ENCODE measurements at places on chromosomes 1 and 21.

DNA sequence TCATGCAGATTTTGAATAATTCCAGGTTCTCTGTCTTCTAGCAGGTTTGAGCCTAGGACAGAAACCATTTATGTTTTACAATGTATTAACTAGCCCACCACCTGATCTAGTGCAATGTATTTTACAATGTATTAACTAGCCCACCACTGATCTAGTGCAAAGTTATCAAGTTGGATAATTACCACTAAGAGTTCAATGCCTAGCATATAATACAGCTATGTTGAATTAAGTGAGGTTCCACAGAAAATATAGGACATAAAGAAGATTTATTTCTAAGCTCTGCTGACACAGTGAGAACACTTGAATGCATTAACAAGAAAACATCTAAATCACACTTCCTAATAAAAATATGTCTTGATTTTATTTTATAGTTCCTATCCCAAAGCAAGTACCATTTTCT, 854.6 kb upstream of the NEGR1 start:
- DNase-seq: no peak

DNA sequence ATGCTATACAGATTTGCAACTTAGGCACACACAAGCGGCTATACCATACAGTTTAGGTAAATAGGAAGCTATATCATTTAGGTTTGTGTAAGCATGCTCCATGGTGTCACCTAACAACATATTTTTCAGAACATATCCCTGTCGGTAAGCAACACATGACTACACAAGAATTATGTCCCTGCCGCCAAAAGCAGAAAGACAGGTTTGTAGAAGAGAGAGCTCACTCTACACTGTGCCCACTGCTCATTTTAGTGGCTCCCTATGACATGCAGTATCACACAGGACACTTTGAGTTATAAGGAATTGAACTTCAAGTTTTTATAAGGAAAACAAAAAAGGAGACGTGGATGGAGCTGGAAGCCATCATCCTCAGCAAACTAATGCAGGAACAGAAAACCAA, 132.5 kb upstream of the KAZN start:
- no peak for DNase-seq

- DNase-seq: no peak
Observed at GRCh38 chr1:226397955-226398636, 9.8 kb downstream of the PARP1 start.

GRCh38 chr21:46154155-46154954, 1.0 kb downstream of the FTCD start:
- no peak for DNase-seq

- DNase-seq: no peak
Observed at GRCh38 chr1:42311897-42312296, 23.1 kb downstream of the FOXJ3 start.

DNA sequence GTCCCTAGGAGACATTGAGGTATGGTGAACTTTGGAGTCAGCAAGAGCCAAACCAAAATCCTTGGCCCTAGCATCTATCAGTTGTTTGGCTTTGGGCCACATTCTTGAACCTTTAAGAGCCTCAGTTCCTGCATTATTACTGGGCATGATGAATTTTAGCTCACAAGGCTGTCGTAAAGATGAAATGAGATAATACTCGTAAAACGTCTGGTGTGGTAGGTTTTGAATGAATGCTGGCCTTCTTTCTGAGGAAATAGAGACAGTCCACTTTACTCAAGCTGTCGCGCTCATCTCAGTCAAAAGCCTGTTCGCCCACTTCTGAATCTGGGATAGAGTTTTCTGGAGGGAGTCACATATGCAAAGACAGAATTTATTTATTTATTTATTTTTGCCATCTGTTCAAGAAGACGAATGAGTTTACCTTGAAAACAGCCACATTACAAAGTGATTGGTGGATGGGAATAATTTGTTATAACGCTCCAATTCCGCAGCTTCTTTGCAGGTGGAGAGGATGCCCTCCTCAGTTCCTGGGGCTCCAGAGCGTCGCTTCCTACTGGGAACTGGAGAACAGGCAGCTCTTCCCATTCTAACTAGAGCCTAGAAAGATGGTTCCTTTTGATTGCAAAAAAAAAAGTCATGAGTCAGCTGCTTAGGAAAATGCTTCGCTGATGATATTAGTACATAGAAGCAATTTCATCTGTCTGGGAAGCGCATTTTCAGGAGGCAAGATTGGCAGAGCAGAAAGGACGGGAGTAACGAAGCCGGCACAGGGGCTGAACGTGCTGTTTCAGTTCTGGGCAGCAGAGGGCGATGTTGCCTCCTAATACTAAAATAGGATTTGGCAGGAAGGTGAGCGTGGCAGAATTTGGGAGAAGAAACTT, 49.9 kb upstream of the CYP2J2 start:
- peak; percentile 5 for DNase-seq

DNA sequence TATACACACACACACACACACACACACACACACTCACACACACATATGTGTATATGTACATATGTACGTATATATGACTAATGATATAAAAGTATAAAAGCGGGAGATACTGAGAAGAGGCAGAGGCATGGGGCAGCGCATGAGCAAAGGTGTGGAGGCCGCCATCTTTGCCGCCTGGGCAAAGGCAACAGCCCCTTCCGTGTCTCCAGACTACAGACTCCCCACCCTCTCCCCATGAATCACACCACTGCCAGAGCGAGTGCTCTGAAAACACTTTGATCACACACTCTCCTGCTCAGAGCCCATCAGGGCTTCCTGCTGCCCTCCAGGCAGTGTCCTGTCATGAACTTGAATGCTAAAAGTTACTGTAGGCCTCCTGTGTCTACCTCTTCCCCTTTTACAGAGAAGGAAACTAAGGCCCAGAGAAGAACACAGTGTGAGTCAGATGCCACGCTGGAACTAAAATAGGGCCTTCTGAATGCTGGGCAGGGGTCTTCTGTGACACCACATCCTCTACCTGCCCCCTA, 54.7 kb upstream of the SSBP3 start:
- DNase-seq: no peak

GRCh38 chr1:230985711-230986110, 6.8 kb downstream of the ARV1 start:
- DNase-seq: no peak

GRCh38 chr21:30216041-30216723, at the start of gene CLDN8:
Gene CLDN8 (minus strand): TSS chr21:30216097. CDS start chr21:30215925, 172 bp downstream.
- DNase-seq: no peak

All from stimulated activated naive B cell treated with anti-CD40 and anti-IgM and Interleukin-4, amounts not matched to agents 10 μg/mL and 1 μg/mL and 100 μg/mL, for 72 hours (primary cell).